Progenitor cell of endocrine pancreas (in vitro differentiated cells): ENCODE measurements at places on chromosomes 16 and 17. TPM values are rescaled to one million over a fixed set of nuclear protein-coding genes. Genes with fewer than 3 reads are reported as not detected.

DNA sequence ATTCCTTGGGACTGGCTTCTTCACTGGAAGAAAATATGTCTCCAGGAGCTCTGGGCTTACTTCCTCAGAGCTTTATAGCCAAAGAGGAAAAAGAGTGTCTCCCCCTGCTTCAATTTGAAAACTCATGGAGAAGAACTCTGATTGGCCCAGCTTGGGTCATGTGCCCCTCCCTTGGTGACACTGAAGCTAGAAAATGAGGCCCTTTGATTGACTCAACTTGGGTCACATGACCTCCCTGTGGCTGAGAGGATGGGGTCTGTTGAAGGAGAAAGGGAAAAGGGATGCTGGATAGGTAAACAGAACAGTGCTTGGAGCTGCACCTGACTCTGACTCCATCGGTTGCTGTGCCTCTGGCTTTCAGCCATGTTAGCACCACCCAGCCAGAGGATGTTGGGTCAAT lies 70.6 kb upstream of the KSR1 start:
- H3K27me3 ChIP-seq = peaks cover 5% of the 10 kb centered on the region
- no peaks in the 10 kb centered on the region for H3K36me3 ChIP-seq
- no peak overlapping the region for H3K4me3 ChIP-seq

GRCh38 chr17:50194140-50194933 lies 7.1 kb downstream of the COL1A1 start:
- no peaks in the 10 kb centered on the region for H3K4me1 ChIP-seq
- no peak overlapping the region for H3K4me3 ChIP-seq
- no peaks in the 10 kb centered on the region for H3K36me3 ChIP-seq
- DNase-seq = no peak

TPSD1 gene
- total RNA-seq = not detected in 2 replicates

GRCh38 chr16:87348616-87349157 lies 31.5 kb upstream of the C16orf95 start:
- no peak for DNase-seq
- H3K36me3 ChIP-seq = peaks cover 2% of the 10 kb centered on the region
- no peaks in the 10 kb centered on the region for H3K27me3 ChIP-seq

- no peaks in the 10 kb centered on the region for H3K27me3 ChIP-seq
- no peak for DNase-seq
- peaks cover 12% of the 10 kb centered on the region for H3K36me3 ChIP-seq
These were observed 142.2 kb downstream of the AATF start for GRCh38 chr17:37090941-37091340.

DNA sequence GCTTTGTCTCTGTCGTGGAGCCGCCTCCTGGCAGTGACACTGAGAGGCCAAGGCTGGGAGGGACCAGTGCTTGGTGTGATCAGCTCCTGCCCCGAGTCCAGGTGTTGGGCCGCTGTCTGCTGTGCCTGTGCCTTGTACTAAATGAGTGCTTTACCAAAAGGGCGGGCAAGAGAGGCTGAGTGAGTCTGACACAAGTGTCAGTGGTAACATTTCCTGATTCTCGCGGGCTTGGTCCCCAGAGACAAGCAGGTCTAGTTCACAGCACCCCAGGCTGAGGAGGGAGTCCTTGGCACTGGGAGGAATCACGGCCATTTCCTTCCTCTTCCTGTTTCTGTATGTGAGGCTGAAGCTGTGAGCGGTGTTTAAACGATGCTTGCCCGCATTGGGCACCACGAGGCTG lies 30.2 kb downstream of the PLD6 start:
- H3K27me3 ChIP-seq = no peaks in the 10 kb centered on the region
- no peak for DNase-seq
- no peaks in the 10 kb centered on the region for H3K4me1 ChIP-seq

SLC12A3 gene
- not detected in 2 replicates for total RNA-seq

GRCh38 chr16:203246-203645 lies 23.0 kb downstream of the HBQ1 start:
- no peak for DNase-seq
- no peaks in the 10 kb centered on the region for H3K4me1 ChIP-seq
- H3K27me3 ChIP-seq = no peaks in the 10 kb centered on the region
- no peak overlapping the region for H3K4me3 ChIP-seq

DNA sequence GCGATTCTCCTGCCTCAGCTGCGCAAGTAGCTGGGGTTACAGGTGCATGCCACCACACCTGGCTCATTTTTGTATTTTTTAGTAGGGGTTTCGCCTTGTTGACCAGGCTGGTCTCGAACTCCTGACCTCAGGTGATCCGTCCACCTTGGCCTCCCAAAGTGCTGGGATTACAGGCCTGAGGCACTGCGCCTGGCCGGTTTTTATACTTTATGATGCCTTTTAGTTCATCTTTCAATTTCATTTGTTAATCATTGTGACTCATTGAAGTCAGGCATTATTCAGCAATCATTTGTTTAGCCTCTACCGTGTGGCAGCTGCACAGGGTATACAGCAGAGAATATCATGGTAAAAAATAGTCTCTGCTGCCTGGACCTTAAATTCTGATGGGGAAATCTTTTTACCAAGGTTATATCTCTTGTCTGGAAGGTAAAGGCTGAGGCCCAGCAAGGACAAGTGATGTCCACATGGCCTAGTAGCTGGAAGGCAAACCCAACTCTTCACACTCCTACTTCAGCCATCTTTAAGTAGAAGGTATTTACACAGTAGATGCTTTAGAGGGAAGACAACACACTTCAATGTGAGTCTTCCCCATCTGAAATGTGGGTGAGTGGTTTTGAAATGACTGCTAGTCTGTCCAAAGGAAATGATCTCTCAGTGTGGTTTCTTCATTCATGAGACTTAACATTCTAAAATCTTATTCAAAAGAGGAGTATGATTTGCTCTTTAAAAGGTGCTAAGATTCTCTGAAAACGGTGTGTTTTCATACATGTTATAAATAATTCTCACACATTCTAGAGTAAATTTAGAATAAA lies 2.4 kb downstream of the PRPSAP2 start:
- peak overlapping the region; percentile 51 for H3K4me3 ChIP-seq
- no peaks in the 10 kb centered on the region for H3K27me3 ChIP-seq

- no peak overlapping the region for H3K27ac ChIP-seq
- DNase-seq = no peak
- peaks cover 10% of the 10 kb centered on the region for H3K36me3 ChIP-seq
These were observed 7.8 kb downstream of the CD300A start for GRCh38 chr17:74474043-74474792.
